Substantia nigra (tissue), 51 donors: ENCODE measurements at places on chromosomes 12 and 14.

DNA sequence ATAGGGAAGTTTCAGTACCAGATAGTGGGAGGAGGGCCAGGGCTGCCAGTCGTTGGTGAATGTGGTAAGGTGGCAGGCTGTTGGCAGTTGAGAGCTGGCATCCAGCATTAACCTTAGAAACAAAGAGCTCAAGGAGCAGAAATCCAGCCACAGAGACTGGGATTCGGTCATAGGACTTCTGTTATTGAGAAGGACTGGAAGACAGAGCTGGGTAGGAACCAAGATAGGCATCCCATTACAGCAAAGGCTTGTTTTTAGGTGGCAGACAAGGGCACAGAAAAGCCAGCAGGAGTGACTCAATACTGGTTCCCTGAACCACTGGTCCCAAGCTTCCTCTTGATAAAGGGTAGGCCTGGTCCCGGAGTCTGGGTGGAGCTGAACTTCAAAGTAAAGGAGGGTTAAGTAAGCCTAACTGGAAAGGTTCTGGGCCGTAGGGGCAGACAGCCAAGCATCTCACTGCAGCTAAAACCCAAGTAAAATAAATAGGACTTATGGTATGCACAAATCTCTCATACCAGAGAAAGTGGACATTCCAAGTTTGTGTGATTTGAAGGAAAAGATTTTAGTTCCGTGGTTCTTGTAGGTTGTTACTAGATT is 147.9 kb downstream of the ETV6 start:
- DNase-seq: no peak

- DNase-seq: no peak
These were observed 5.7 kb upstream of the PLEK2 start for GRCh38 chr14:67417633-67418032.

DNA sequence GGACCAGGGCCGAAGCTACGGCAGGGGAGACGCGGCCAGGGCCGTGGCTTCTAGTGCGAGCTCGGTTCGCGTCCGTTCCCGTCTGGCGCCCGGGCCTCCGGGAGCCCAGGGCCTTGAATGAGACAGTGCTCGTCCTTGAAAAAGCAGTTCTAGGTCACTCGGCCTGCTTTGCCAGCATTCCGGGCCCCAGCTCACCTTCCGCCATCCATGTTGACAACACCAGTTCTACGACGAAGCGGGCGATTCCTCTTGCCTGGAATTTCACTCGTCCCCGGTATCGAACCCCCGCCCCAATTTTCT is 4.5 kb downstream of the OR10AD1 start:
- DNase-seq: no peak

DNA sequence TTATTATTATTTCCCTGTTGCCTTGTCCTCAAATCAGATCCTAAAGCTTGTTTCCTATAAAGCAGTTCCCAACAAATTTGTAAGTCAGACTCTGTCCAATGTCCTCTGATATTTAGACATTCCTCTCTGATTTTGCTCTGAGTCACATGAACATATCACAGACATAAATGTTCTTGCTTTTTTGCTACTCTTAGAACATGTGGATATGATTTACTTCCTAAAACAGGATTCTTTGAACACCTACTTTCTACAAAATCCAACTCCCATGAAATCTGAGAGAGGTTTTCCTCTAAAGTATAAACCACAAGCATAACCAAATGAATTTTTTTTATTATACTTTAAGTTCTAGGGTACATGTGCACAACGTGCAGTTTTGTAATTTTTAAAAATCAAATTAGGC is 181.3 kb upstream of the SLC38A2 start:
- no peak for DNase-seq

DNA sequence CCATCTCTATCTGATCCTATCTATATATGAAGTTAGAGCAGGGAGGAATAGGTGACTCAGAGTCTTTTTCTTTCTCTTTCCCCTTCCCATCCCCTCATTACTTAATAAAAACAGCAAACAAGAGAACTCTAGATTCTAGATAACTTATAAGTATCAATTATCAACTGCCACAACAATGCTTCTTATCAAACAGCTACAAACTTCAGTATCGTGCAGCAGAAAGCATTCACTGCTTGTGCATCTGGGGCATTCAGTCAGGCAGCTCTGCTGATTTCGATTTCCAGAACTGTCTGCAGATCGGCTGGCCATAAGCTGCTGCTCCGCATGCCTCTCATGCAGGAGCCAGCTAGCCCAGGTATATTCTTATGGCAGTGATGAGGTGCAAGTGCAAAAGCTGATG is 19.4 kb downstream of the A2ML1 start:
- DNase-seq: no peak
